ENCODE measurements at places on chromosomes 1 and 21. TPM values are rescaled to one million over a fixed set of nuclear protein-coding genes. Genes with fewer than 3 reads are reported as not detected.

- DNase-seq = no peak
- peaks cover 52% of the 10 kb centered on the region for H3K4me1 ChIP-seq
- H3K4me3 ChIP-seq = no peak overlapping the region
These were observed 141.8 kb downstream of the SYT2 start for GRCh38 chr1:202568410-202568809.

DNA sequence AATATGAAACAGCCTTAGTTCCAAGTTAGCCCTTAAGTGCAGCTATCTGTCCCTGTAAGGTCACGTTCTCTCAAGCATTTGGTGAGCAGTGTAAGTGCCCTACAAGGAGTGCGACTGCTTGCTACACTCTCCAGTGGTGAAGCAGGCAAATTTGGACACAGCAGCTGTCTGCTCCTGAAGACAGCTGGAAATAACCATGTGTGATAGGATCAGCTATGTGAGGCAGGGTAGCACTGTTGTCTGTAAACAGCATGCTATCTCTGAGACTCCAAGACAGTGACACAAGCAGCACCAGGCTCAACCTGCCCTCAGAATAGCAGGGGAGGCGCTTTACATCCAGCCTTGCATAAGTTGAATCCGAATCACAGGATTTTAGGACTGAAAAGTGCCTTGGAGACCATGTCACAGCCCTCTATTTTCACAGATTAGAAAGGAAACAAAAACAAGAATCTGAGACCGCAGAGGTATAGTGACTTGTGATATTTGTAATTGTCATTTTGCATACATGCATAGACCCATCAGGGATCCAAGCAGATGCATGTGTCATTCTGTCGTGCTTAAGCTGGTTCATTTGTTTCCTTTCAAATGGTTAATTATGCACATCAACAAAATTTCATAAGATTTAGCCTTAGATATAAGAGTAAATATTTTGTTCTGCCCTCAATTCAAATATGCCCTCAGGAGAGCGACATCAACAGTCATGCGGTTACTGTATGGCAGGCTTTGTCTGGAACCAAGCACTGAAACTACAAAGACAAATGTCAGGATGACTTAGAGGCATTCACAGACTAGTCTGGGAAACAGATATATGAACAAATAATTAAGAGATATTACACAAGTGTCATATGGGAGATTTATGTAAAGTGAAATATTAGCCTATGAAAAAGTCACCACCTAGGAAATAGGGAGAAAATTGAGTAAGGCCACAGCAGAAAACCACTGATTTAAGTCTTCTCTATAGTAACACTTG lies 134.9 kb upstream of the NRIP1 start:
- H3K27ac ChIP-seq = no peak overlapping the region
- no peaks in the 10 kb centered on the region for H3K36me3 ChIP-seq
- no peak for DNase-seq
- no peaks in the 10 kb centered on the region for H3K27me3 ChIP-seq

- no peaks in the 10 kb centered on the region for H3K36me3 ChIP-seq
- DNase-seq = no peak
- H3K27me3 ChIP-seq = no peaks in the 10 kb centered on the region
These were observed 446.3 kb upstream of the NCAM2 start for GRCh38 chr21:20551939-20552338.

DNA sequence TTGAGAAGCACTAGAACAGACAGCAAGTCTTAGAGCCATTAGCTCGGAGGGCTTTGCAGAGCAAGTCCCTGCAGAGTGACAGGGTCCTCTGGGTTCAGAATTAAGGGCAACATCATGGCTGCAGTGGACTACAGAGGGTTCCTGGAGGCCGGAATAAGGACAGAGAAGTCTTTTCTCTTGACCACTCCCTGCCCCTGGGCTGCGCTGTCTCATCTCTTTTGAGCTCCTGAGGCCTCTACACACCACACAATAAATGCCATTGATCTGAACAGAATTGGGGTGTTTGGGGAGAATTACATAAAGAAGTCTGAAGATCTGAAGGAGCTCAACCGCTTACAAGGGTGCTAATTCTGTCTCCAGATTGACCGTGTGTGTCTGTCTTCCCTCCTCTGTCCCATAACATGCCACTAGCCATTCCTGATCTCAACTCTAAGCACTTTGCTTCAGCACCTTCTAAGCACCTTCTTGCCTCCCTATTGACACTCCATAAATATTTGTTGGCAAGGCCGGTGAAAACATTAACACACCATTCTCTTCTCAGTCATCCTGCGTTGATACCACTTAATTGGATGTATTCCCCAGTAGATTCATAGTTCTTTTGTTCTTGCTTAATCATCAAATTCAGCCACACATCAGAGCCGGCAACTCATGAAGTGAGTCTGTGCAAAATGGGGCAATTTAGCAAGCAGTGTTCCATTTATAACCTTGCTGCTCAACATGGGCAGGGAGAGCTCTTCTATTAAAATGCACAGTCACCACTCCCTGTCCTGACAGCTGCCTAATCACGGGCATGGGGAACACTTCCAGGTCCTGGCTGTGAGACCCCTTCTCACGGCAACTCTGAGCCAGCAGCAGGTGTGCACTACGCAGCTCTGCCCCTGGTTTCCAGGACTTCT lies 49.7 kb downstream of the NMNAT2 start:
- H3K27me3 ChIP-seq = peaks cover 5% of the 10 kb centered on the region
- DNase-seq = no peak
- no peaks in the 10 kb centered on the region for H3K4me1 ChIP-seq
- no peak overlapping the region for H3K4me3 ChIP-seq

- H3K4me3 ChIP-seq = no peak overlapping the region
- H3K27ac ChIP-seq = no peak overlapping the region
- no peaks in the 10 kb centered on the region for H3K27me3 ChIP-seq
- peaks cover 36% of the 10 kb centered on the region for H3K4me1 ChIP-seq
- H3K36me3 ChIP-seq = no peaks in the 10 kb centered on the region
- no peak for DNase-seq
These were observed 1.8 kb upstream of the SLC19A2 start for GRCh38 chr1:169487561-169487960.

The RBP7 gene
- 26.4 TPM for total RNA-seq

The ASAP3 gene
- total RNA-seq = 102 TPM

The TENT5C gene
- 3.5 TPM for total RNA-seq

The SPRR2B gene
- total RNA-seq = 3.3 TPM

The ITLN2 gene
- total RNA-seq = not detected

The SERPINC1 gene
- 0.31 TPM for total RNA-seq

The CD1C gene
- 6.1 TPM for total RNA-seq

Data from suprapubic skin (tissue), 4 donors.